ENCODE measurements at places on chromosomes 5 and 9.

DNA sequence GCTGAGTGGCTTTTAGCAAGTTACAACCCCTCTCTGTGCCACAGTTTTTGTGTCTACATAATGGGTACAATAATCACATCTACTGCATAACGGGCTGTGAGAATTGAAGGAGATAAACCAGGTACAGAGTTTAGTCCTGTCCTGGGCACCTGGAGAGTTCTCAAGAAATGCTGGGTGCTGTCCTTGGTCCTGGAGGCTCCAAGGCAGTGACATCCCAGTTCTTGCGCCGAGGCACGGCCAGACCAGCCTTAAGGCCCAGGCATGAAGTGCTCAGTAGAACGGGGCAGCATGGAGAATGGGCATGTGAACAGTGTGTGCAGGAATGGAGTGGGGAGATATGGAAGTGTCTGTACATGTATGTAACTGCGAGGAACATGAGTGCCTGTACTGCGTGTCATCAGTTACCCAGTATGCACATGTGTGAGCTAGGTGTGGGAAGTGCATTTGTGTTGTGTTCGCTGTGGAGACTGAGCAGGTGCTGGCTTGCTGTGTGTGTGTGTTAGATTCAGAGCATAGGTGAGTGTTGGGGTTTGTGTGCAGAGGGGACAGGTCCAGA lies 6.3 kb upstream of the UNC5A start:
- DNase-seq = peak; percentile 27

DNA sequence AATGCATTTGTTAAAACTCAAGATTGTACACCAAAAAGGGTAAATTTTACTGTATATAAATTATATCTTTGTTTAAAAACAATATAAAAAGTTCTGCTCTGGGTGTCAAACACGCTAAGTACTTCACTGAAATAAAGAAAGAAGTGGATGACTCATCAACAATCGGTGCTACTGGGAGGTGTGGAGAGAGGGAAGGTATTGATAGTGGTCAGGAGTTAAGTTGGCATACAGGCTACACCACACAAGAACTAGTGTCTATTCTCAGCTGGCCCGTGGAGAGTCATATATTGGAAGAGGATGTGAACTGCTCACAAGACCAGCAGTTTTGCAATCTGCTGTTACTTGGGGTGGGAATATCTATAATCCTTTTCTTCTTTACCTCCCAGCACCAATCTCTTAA lies 145.7 kb upstream of the TRPC7 start:
- no peak for DNase-seq

GRCh38 chr5:7221041-7221440 lies 174.9 kb upstream of the ADCY2 start:
- no peak for DNase-seq

DNA sequence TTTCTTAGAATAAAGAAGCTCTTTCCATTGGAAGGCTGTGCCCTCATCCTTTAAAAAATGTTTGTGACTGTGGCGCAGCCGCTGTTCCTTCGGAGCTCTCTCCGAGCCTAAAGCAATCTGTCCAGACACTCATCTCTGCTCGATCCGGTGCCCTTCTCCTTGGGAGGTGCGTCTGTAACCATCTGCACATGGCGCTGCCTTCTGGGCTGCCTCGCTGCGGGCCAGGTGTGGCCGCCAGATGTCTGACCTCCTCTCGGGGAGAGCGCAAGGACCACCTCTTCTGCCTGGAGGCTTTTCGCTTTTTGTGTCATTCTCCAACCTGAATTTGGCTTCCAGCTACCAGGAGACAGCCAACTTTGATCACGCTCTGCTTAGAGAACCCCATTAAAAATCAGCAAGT lies 153.4 kb upstream of the PTCH1 start:
- no peak for DNase-seq

GRCh38 chr5:157598350-157598936 lies 22.9 kb upstream of the ADAM19 start:
- no peak for DNase-seq

GRCh38 chr5:144457160-144457559 lies 286.5 kb downstream of the KCTD16 start:
- DNase-seq = no peak

GRCh38 chr5:161685461-161685860 lies at the start of gene GABRA6:
GABRA6 (plus strand) TSS chr5:161685721; CDS start chr5:161685990, 269 bp downstream.
- DNase-seq = no peak

DNA sequence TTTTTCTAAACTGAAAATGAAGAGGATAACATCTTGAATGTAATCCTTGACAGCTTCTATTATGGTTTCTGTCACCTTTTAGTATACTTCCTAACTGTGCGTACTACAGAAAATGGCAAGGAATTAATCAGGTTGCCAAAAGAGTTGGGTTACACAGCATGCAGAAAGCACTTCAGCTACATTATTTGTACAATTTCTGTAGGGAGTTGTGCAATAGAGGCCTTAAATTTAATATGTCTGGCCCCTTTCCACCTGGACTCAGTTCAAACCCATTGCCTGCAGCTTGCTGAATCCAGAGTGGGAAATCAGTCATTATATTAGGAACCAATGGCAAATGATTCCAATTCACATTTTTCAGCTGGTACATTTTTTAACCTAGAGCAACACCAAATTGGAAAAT lies 549.7 kb downstream of the CSNK1G3 start:
- DNase-seq = peak; percentile 85

- DNase-seq = peak; percentile 49
Observed at GRCh38 chr9:124500796-124501611, 6.2 kb downstream of the NR5A1 start.

DNA sequence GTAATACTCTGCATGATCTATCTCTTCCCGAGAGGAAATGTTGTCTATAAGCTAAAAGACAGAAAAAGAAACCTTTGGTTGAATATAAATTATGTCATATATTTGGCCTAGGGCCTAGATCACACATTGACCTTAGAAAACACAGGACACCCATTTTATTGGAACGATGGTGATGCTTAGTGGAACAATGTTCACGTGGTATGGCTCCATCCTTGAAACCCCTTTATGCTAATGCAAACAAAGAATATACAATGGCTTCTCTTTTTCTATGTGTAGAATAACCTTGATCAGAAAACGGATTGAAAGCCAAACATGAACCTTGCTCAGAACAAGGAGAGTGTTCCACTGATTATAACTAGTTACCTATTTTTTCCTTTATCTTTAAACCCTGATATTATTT lies 24.5 kb downstream of the MRPS27 start:
- DNase-seq = no peak

DNA sequence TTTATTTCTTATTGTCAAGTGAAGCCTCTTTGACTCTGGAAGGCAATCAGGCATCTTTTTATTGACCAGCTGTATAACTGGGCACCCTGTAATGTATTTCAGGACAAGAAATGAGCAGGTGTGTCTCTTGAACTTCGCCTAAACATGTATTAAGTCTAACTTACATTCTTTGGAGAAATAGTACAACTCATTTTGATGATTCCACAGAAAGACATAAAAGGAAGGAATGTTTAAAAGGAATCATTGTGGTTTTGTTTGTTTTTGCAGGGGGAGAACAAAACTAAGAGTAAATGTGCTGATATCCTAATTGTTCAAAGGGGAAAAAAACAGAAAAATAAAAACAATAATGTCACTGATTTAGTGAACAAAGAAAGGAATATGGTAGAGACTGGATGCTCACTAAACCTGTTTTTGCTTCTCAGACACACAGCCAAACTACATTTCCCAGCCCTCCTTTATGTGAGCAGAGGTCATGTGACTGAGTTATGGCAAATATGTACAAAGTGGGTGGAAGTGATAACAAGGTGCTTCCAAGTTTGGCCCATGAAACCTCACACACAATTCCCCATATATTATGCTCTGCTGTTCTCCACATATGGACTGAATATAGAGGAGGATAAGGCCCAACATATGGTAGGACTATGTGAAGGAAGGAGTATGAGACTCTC lies 150.6 kb upstream of the ACOT12 start:
- no peak for DNase-seq

DNA sequence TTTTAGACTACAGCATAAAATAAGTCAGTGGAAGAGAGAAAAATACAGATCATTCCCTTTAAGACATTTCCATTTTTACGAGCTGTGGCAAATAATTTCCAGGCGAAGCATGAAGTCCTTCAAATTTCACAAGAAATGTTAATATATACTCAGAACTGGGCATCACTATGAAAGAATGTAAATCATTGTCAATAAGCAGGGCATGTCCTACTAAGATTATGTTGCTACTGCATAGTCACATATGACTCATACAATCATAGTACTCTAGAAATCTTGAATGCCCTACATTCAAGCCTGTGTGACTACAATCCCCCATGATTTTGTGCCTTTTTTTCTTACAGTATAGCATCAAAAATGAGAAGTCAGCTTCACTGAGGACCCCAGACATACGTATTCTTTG lies 485.2 kb upstream of the FTMT start:
- no peak for DNase-seq
